ENCODE measurements at places on chromosomes 13 and 19. TPM values are rescaled to one million over a fixed set of nuclear protein-coding genes. Genes with fewer than 3 reads are reported as not detected.

GPR183 gene
- total RNA-seq: 19.3 TPM

KLK4 gene
- not detected for total RNA-seq

DNA sequence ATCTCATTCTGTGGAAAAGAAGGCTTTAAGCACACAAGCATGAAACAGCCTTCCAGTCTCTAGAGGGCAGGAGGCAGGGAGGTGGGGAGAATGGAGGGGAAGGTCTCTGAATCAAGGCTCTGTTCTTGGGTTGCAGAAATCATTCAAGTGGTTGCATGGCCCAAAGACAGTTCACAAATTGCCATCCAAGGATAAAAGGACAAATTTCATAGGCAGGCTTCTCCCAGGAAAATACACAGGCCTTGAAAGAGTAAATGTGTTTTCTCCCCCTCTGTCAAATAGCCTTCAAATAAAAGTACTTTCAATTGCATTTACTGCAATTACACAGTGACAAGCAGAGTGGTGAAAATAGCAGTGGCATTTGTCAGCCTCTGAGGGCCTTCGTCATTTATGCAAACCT lies 450.8 kb downstream of the DCT start:
- peak; percentile 30 for DNase-seq

- DNase-seq: no peak
Measured at GRCh38 chr13:51004918-51005460, 95.4 kb downstream of the RNASEH2B start.

DNA sequence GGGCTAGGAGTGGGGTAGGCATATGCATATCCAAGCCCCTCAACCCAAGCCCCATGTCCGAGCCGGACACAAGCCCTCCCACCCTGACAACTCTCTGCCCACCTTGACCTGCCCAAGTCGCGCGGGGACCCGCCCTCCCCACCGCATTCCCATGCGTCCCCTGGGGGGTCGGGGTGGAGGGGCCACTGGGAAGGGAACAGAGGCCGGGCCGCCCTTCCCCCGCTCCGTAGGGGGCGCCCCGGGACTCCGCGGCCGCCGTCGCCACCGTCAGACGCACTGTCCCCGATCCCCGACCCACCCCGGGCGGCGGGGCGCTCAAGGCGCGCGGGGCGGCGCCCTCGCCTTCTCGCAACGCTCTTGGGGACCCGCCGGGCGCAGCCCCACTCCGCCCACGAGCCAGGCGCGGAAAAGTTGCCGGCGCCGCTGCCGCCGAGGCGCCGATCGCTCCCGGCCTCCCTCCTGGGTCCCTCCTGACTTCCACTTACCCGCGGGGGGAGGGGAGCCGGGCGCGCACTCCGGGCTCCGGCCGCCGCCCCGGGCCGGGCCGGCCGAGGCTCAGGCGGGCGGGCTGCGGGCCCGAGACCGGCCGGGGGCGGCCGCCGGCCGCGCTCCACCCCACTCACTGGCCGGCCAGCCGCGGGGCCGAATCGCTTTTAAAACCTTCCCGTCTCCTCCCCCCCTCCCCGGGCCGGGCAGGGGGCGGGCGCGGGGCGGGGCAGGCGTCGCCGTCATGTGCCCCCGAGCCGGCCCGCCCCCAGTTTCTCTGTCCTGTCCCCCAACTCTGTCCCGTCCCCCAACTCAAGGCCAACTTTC lies 34.4 kb upstream of the NANOS3 start:
- peak; percentile 85 for DNase-seq

DNA sequence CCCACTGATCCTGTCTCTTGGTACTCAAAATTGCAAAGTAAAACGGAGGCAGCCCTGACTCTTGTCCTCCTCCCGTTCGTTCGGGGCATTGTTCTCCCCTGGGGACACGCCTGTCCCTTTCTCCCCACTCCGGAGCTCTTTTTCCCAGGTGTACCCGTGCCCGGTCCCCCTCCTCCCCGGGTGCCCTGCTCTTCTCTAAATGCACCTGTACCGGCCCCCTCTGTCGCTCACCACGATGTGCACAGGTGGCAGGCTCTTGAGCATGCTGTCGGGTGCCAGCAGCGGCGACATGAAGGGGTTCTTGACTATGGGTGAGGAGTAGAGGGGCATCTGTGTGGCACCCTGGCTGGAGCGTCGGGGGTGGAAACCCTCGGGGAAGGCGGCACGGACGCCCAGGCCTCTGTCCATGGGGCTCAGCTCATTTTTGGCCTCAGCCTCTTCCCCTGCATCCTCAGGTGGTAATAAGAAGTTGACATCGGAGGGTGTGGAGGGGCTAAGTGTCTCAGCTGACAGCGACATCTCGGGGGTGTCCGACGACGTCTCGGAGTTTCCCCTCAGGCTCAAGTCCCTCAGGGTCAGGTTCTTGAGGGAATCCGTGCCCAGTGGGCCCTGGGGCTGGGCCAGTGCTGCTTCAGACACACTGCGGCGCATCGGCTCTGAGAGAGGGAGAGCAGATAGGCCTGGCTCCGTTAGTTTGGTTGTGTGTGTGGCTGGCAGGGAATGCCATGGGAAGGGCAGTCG lies 12.4 kb upstream of the CNFN start:
- no peak for DNase-seq

GRCh38 chr13:41562541-41563178 lies 105.3 kb downstream of the RGCC start:
- no peak for DNase-seq

GRCh38 chr19:22606212-22606553 lies 27.9 kb upstream of the ZNF492 start:
- DNase-seq: no peak

DNA sequence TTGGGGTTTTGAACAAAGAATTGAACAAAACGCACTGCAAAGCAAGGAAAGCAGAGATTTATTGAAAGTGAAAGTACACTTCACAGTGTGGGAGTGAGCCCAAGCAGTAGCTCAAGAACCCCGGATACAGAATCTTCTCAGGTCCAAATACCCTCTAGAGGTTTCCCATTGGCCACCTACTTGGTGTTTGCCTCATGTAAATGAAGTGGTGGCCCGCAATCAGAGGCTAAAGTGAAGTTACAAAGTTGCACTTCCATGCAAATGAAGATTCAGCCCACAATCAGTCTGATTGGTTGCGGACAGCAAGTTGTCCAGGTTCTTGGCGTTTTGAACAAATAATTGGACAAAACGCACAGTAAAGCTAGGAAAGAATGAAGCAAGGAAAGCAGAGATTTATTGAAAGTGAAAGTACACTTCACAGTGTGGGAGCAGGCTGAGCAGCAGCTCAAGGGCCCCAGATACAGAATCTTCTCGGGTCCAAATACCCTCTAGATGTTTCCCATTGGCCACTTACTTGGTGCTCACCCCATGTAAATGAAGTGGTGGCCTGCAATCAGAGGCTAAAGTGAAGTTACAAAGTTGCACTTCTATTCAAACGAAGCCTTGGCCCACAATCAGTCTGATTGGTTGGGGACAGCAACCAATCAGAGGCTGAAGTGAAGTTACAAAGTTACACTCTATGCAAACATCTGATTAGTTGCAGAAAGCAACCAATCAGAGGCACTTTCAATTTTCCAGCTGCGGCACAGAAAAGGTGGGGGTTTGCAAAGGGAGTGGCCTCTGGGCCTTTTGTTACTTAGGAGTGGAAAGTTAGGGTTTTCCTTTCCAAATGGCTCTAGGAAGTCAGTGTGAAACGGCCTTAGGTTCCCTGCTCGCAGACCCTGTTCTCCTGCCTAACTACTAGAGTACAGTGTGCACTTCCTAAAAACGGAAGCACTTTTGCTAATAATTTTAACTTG lies 4.8 kb upstream of the TM9SF2 start:
- peak; percentile 65 for DNase-seq

DNA sequence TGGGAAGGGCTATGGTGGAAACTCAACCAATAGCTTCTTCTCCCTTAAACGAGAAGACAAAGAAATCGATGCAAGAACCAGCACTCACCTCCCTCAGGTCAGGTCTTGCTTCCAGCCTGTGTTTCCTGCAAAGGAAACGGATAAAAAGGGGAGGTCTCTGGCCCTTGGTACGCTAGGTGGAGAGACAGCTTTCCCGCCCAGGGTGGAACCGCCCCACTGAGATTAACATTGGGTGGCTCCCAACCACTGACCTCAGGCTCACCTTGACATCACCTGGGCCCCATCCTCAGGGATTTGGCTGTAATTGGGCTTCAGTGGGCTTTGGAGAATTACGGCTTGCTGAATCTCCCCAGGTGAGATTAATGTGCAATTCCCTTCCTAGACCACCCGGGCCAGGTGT lies at the start of gene NLRP7:
Gene NLRP7, minus strand, starts transcription at position 150 of the 400 bp plus-strand sequence.
- DNase-seq: no peak

WDR87 gene
- 0.14 TPM for total RNA-seq

- no peak for DNase-seq
Measured at GRCh38 chr13:112735791-112736190, 46.0 kb downstream of the ATP11A start.

ZNF681 gene
- not detected for total RNA-seq

DNA sequence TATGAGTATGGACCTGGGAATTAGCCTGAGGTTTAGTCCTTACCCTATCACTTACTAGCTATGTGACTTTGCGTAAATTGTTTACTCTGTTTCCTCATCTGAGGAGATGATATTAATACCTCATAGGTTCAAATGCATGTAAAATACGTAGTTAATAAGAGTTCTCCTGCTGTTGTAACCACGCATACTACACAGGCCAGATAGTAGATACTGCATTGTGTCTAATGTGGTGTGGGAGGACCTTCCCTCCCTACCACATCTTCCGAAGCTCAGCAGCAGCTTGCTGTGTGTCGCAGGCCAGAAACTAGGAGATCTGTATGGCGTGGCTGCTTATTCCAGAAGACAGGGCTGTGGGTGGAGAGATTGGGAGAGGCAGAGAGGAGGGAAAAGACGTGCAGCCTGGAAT lies 23.0 kb downstream of the GTF2F2 start:
- no peak for DNase-seq

ZNF507 gene
- total RNA-seq: 46.4 TPM

Data from stomach (tissue), 19 donors.